ENCODE measurements at places on chromosomes 5 and 9.

DNA sequence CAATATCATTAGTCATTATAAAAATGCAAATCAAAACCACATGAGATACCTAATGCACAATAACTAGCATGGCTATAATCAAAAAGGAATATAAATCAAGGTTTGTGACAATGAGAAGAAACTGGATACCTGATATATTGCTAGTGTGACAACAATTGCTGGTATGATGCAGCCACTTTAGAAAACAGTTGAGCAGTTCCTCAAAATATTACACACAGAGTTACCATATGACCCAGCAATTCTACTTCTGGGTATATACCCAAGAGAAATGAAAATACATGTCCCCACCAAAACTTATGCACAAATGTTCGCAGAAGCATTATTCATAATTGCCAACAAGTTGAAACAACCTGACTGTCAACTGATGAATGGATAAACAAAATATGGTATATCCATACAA lies 339.7 kb upstream of the POU5F2 start:
- no peak for DNase-seq

DNA sequence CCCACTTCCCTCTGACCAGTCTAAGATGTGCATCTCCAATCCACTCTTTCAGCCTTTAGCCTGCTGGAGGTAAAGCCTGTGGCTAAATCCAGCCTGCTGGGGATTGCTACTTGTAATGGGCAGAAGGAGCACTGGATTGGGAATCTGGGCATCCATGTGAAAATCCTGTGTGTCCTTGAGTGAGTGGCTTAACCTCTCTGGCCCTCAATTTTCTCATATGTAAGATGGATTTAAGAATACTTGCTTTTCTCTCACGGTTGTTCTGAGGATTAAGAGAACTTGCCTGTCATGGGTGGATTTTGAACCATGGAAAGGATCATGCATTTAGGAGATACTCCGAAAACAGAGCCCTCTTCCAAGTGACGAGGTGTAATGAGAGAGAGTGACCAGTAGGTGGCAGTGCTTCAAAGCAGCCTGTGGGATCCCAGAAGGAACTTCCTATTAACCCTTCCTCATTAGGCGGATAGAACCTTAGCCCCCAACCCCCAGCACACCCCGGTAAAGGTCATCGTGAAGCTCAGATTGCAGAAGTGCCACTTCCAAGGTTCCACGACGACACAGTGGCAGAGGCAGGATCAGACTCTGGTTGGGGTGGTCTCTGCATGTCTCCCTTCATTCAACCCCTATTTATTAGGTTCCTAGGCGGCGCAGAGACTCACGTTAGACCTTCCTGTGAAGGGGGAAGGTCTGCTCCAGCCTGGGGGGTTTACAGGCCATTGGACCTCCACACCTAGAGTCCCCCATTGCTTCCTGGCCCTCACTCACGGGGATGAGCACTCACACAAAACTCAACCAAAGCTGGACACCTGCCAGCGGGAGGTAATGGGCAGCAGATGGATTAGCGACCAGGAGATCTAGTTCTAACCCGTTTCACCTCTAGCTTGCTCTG lies 68.7 kb upstream of the ZNF618 start:
- peak; percentile 13 for DNase-seq

DNA sequence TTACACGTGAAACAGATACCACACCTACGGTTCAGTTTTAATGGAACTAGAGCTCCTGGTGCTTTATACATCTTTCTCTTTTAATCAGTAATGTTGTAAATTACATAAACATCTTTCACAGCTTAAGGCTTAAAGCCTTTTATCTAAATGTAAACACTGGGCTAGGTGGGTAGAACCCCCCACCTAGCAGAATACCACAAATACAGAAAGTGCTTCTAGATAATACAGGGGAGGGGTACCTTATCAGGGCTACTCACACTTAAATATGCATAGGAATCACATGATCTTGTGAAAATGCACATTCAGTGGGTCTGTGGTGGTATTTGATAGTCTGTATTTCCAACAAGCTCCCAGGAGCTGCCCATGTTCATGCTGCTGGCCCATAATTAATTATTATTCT lies 256.4 kb upstream of the TARS1 start:
- no peak for DNase-seq

GRCh38 chr5:170315154-170315553 lies 17.6 kb upstream of the LCP2 start:
- no peak for DNase-seq

GRCh38 chr5:132389585-132390286 lies 20.2 kb downstream of the SLC22A5 start:
- DNase-seq, result no peak

DNA sequence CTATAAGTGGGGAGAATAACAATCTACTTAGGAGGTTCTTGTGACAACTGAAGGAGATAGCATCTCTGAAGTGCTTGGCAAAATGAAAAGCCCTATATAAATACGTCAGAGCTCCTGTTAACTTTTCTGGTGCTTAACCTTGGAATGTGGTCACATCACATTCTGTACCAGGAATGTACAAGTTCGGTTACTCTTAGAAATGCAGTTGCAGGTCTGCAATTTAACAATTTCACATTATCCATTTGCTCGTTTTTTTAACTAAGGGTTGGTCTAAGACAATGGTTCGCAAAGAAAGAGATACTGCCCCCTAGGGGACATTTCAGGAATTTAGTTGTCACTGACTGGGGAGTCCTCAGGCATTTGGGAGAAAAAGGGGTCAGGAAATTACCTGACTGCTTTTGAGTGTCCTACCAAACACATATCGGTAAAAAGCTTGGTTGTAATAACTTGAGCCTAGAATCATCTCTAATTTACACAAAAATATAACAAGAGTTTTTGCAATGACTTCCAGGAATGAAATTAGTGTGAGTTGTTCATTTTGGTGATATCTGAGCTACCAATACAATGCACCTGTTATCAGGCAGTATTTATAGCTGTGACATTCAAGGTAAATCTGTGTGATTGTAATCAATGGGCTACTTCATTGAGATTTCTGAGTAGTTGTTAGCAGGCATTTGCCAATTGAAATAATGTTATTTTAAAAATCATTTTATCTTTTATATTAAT lies 5.4 kb upstream of the HBEGF start:
- DNase-seq, result peak; percentile 64

DNA sequence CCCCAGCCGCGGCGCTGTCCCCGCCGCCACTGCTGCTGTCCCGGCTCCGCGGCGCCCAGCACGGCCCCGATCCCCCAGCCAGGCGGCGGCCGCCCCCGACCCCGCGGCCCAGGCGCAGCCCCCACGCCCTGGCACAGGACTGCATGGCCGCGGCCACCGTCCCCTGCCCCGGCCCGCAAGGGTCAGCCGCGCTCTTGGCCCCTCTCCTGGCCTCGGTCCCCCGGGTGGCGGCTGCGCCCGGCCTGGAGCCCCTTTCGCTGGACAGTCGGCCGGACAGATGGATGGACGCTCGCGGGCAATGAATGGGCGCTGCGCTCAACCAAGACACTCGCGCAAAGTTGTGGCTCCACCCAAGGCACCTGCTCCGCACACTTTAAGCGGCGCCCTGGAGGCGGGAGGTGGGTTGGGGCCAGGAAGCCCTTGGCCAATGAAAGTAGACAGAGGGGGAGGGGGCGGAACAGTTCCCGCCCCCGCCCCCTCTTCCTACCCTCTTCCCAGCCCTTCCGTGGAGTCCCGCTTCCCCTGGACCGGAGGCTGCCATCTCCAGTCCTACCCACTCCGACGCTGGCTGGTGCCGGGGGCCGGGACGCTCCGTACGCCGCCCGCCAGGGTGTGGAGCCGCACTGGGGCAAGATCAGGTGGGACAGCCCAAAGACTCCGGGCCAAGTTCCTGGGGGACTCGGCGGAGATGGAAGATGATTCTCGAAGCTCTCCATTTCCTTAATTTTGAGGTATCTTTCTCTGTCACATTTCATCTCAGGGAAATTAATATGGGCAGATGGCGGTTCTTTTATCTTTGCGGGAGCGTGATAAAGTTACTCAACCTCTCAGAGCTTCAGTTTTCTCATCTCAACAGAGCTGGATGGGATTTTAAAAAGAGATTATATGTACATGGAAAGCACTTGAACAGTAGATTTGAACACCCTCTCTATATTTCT lies at the start of gene GLDC:
Gene GLDC, minus strand, starts transcription at position 375 of the 938 bp plus-strand sequence. Its CDS starts 230 bp downstream, at position 145.
- peak; percentile 89 for DNase-seq

Data from NCI-H2227 treated with DMSO at 0.1 percent for 48 hours (cell line).